Stimulated activated CD8-positive, alpha-beta memory T cell treated with anti-CD3 and anti-CD28 coated beads, Interleukin-12 subunit alpha, Interleukin-12 subunit beta, amount 100 ng/mL, for 1 hour (primary cell): ENCODE measurements at places on chromosomes 2 and 18.

DNA sequence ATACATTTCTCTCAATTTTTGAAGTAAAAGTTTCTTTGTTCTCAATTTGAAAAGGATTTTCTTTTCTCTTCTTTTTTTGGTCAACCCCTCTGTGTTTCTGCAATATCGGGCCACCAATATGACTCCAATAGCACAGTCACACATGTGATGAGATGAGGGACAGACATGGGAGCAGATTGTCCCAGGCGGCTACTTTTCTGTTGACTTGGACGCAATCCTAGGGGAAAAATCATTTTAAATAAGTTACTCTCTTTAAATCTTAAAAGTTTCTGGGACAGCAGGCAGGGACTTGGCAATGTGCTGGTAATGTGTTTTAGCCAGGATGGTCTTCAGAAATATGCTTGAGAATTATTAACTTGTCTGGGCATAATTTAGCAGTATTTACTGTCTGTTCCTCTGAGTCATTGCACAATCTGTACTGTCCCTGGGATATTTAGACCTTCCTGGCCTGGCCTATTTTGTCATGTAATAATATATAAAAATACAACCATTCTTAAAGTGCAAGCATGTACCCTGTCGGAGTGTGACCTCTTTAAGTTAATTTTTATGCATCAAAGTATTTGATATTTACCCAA, 388.5 kb upstream of the FANCL start:
- DNase-seq: no peak

GRCh38 chr2:190656301-190656700, 7.4 kb downstream of the NAB1 start:
- no peak for DNase-seq

- DNase-seq: no peak
These were observed 61.9 kb upstream of the IL1R1 start for GRCh38 chr2:102080451-102081242.

- DNase-seq: no peak
These were observed 266.6 kb downstream of the NR4A2 start for GRCh38 chr2:156065912-156066311.

DNA sequence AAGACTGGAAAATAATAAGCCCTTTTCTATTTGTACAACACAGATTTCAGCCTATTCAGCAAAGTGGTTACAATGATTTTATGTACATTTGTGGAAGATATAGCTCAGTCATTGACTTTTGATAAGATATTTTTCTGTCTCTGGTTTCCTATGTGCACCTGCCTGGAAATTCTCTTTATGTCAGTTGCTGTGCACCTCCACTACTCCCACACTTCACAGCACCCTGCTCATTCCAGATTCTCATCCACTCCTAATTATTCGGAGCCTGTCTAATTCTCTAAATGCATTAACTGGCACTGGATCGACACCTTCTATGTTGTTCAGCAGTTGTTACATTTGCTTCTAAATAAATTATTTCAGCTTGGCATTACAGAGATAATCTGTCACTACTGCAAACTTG, 275.1 kb upstream of the RND3 start:
- no peak for DNase-seq

- no peak for DNase-seq
These were observed 31.9 kb downstream of the CNGA3 start for GRCh38 chr2:98378196-98378595.

GRCh38 chr2:222796413-222797103, 64.3 kb upstream of the ACSL3 start:
- no peak for DNase-seq

- no peak for DNase-seq
These were observed 30.1 kb upstream of the EPC2 start for GRCh38 chr2:148614322-148615049.

GRCh38 chr2:233422649-233423551, 68.6 kb downstream of the DGKD start:
- no peak for DNase-seq

GRCh38 chr2:68100189-68100588, 37.4 kb upstream of the C1D start:
- DNase-seq: no peak

DNA sequence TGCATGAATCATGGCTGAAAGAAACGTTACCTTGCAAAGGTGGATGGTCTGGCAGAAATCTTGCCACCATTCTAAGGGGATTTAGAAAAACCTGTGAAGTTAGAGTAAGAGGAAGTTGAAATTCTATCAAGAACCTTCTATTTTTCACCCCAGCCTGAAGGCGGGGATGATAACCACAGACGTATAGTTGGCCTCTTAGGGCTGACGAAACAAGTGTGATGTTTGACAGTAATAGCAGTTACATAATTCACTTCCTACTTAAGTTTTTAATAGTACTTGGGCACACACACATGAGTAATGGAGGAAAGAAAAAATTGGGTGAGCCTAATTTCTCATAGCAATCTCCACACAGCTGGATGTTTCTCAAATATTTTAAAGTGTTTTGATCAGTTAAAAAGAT, 336.6 kb upstream of the SALL3 start:
- no peak for DNase-seq

DNA sequence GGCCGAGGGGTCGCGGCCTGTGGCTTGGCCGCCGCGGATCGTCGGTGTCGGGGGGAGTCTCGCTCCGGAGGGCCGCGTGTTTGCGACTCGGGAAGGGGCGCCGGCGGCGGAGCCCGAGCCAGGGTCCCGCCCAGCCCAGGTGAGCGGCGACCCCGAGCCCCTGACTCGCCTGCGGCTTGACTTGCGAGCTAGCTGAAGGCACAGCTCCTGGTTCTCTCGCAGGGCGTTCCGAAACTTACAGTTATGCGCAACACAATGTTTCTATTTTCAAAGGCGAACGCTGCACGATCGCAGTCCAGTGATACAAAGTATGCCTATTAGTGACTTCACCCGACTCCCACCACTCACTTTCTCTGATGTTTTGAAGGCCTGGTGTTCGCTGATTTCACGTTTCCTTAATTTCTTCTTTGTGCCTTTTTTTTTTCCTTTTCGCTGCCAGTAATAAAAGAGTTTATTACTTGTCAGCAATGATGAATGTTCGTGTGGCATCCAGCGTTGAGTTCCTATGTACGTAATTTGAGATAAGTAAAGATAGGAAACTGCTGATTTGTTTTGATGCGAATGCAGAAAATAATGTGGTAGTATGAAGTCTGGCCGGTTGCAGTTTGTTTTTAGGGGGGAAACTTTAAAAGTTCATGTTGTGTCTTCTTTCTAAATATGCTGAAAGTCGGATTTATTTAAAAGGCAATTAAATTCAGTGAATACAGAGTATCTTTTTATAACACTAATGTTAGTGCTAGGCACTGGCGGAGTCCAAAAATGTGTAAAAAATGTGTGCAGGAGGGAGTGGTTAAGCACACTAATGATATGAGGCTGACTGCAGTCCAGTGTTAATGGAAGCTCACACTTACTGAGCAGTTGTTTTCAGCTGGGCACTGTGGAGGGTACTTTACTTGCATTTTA, 706 bp downstream of the UBXN2A start:
- DNase-seq: no peak

GRCh38 chr18:37452015-37452414, 113.6 kb downstream of the CELF4 start:
- no peak for DNase-seq

GRCh38 chr18:49967636-49968313, 154.4 kb upstream of the ACAA2 start:
- DNase-seq: no peak

DNA sequence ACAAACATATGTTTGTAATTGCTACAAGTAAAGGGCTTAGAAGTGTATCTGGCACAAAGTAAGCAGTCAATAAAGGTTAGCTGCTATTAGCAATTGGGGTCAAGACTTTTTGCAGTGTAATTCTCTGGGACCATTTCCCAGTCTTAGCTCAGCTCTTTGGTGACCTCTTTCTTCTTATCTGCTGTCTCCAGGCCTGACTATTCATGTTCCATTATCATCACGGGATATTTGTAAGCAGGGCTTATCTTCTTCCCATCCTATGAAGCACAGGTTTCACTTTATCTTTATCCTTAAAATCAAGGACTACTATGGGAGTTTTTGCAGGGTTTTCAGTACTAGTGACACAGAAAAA, 131.7 kb downstream of the DOCK10 start:
- no peak for DNase-seq

- no peak for DNase-seq
These were observed 82.5 kb downstream of the DSEL start for GRCh38 chr18:67433971-67434370.

- no peak for DNase-seq
These were observed 869.2 kb downstream of the TDRD15 start for GRCh38 chr2:21993002-21993401.

DNA sequence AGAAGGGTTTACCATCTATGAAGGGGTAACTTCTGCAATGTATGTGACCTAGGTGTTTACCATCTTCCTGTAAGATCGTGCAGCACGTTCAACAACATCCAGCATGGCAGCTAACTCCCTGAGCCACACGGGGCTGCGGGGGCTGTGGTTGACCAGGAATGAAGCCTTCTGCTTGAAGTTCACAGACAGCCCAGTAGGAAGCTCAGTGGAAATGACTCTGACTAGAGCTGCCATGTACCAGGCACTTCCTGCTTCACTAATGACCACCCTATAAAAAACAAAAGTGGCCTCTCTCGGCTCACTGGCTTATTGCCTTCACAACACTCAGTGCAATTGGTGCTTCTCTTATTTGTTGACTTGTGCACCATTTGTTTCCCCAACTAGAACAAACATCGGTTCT, 99.7 kb upstream of the SMAD7 start:
- DNase-seq: no peak

GRCh38 chr2:94725543-94725942, 145.7 kb upstream of the TEKT4 start:
- no peak for DNase-seq

DNA sequence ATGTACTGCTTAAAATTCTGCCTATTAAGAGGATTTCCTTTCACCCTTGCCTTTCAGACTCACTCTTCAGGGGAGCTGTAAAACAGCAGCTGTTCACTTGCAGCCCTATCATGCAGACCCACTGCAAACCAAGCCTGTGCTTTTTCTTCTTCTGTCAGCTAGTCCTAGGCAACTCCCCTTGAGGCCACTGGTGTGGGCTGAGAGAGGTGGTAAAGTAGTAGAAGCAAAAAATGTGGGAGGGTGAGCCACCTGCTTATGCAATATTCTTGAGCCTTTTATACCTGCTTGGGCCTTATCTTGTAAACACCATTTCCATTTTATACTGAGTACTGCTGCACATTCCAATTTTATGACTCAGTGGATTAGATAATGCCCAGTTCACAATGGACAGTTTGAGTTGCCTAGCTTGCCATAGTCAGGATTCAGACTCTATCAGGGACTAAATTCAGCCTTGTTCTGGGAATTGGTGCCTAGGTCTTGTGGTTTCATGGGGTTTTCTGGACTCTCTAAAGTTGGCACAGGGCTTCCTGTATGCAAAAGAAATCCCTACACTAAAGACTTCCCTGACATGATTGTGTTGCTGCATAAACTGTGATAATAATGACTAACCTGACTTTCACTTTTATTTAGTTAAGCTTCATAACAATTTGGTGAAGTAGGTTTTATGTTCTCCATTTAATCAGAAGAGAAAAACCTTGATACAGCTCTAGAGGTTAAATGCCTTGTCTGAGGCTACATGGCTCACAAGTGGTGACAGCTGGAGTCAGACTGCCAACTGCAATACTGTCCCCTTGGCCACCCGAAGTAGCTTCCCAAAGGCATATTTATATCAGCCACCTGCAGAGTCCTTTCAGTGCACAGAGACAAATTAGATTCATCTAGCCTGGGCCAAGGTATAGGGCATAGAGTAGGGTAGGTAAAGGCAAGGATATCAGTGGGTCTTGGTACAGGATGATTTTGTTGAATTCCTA, 47.4 kb upstream of the KDM3A start:
- no peak for DNase-seq

DNA sequence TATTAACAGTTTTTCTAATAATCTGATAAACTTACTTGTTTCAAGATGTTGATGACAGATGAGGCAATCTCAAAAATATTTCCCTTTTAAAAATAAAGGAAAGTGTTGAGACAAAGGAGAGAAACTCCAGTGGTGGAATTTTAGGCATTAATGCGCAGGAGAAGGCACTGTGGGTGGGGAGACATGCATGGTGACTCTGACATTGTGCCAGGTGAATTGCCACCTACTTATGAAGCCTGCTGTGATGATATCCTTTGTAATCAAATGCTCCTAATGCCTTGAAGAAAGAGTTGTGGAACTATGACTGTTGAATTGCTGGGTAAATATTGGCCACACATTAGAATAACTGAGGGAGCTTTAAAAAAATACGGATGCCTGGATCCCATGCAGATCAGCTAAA, 101.4 kb downstream of the PLA2R1 start:
- DNase-seq: no peak

DNA sequence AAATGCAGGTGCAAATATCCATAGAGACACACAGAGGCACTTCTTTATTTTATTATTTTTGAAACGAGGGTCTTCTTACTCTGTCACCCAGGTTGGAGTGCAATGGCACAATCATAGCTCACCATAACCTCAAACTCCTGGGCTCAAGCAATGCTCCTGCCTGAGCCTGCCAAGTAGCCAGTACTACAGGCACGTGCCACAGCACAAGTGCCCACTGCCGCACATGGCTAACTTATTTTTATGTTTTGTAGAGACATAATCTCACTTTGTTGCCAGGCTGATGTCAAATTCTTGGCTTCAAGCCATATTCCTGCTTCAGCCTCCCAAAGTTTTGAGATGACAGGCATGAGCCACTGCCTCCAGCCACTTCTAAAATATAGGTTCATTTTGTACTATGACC, 537.6 kb downstream of the THSD7B start:
- no peak for DNase-seq

- no peak for DNase-seq
These were observed 58.4 kb upstream of the SPAG16 start for GRCh38 chr2:213225866-213226265.

DNA sequence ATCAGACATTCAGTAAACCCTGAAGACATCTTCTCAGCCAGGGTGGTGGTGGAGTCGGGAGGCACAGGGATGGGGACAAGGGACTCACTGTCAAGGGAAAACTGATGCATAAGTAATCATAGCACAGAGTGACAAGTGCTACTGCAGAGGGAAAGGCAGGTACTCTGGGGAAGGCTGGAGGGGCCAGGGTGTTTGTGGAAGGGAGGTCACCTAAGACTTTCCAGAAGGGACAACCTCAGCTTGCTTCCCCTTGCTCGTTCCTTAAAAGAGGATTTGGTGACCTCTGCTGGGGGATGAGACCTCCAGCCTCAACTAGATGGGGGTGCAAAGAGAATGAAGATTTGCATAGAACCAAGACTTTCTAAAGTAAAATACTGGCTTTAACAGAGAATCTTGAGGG, 99.5 kb downstream of the SLC4A3 start:
- DNase-seq: no peak

GRCh38 chr2:236576953-236577352, 7.3 kb downstream of the ACKR3 start:
- no peak for DNase-seq

GRCh38 chr2:68753318-68753717, 18.7 kb downstream of the ARHGAP25 start:
- no peak for DNase-seq

DNA sequence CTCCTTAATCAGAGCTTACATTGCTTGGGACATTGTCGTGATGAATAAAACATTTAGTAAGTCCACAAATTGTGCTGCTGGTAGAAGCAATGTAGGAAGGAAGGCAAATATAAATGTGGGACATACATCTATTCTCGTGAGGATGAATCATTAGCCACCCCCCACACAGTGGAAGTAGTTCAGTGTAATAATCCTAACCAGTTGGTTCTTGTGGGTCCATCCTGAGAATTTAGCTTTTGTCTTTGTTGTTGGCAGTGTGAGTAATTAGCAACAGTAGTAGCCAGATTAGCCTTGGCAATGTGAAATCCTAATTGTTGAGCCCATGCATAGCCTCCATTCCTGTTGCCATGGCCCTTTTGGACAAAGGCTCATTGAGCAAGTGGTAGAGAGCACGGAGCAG, 532.1 kb downstream of the FBXO15 start:
- DNase-seq: no peak

- DNase-seq: no peak
These were observed 132.2 kb upstream of the ZFP36L2 start for GRCh38 chr2:43358410-43359201.
